SW 1271 (cell line): ENCODE measurements at places on chromosomes 13 and 19.

GRCh38 chr19:47729799-47730520, 15.4 kb upstream of the NOP53 start:
- DNase-seq, result no peak

GRCh38 chr13:23701636-23702035, 131.4 kb downstream of the TNFRSF19 start:
- DNase-seq, result no peak

GRCh38 chr13:111062966-111063365, 52.1 kb upstream of the ARHGEF7 start:
- no peak for DNase-seq

DNA sequence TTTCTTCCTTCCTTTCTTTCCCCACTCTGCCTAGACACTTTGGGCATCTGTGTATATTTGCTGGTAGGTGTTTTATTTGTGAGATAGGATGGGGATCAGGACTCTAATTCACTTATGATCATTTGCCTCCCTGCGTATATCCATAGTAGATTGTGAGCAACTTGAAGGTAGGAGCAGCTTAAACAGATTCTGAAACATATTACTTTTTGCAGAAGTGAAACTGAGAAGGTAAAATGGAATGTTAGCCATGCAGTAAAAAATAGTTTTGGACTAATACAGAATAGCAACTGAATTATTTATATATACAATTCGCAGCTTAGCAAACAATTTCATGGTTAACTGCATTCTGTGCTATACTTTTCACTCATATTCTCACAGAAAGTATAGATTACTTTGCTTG, 38.7 kb downstream of the RNF6 start:
- DNase-seq, result no peak

DNA sequence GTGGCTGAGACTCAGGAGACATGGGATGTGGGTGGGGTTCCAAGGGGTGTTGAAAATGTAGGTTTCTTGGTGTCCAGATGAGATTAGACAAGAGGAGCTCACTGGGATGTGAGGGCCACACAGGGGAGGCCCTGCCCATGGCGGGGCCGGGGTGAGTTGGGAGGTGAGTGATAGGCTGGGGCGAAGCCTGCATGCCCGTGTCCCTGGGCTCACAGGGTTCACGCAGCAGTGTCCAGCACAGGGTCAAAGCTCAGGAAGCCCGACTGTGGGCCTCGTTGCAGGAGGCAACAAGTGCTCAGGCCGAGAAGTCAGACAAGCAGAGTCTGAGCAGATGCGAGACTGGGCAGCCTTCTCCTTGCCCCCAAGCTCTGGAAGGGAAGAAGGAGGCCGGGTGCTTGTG, 27.2 kb downstream of the CCDC8 start:
- no peak for DNase-seq

GRCh38 chr13:107765724-107766401, 449.5 kb downstream of the LIG4 start:
- no peak for DNase-seq

DNA sequence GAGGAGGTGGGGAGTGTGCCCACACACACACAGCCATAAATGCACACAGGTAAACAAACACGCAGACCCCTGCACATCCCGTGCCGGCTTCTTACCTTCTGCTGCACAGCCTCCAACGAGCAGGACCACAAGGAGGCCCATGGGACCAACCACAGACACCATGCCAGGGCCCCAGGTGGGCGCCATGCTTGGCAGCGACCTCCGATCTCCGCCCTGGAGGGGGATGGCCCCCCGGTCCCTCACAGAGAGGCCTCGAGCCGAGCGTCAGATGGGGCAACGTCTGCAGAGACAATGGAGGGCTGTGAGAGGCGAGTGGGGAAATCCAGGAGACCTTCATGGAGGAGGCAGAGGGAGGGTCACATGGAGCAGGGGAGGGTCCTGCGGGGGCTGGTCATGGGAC, 54.7 kb downstream of the PTPRS start:
- DNase-seq, result no peak

GRCh38 chr13:86932776-86933334, 738.3 kb upstream of the SLITRK5 start:
- DNase-seq, result no peak

GRCh38 chr13:20782116-20782708, 8.5 kb upstream of the EEF1AKMT1 start:
- DNase-seq, result no peak

GRCh38 chr19:30029721-30030510, 87.9 kb downstream of the URI1 start:
- peak; percentile 50 for DNase-seq

- DNase-seq, result no peak
Measured at GRCh38 chr13:35984776-35985453, 146.3 kb downstream of the DCLK1 start.

DNA sequence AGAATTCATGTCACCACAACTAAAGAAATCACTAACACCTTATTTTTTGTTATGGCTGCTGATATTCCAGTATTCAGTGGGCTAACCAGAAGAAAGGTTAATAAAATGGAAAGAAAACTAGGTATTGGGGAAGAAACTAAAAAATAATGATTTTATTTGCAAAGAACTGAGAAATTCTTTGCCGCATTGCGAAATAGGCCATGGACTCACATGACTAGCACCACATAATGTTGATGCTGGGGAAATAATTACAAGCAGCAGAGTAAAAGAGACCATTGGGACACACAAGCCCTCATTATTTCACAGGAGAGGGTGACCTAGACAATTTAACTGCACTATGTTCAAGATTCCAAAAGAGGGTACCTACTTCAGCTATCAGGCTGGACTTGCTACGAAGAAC, 1411.5 kb downstream of the SLITRK5 start:
- DNase-seq, result no peak

GRCh38 chr13:102707467-102707866, 12.6 kb upstream of the METTL21C start:
- no peak for DNase-seq

DNA sequence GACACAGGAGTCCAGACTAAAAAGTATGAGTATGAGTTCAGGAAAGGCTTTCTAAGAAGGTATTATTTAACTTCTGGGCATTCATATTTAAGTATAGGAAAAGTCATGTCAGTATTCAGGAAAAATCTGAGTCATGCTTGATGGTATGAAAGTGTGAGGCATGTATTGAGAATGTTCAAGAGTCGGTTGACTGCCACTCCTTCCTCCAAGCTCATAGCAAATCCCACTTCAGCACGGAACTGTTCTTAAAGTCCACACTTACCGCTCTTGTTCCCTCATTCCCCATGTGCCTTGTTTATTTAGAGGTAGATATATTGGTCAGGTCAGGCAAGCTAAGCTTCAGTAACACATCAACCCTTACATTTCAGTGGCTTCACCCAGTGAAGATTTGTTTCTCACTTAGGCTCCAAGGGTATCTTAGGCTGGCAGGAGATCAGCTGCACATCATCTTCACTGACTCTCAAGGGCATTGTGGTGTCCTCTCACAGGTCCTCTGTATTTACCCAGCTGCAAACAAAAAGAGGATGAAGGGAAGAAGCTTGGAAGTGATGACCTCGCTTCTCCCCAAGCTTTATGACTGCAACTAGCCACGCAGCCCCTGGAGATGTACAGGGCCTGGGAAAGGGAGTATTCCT, 1189.2 kb downstream of the EFNB2 start:
- DNase-seq, result peak; percentile 2

DNA sequence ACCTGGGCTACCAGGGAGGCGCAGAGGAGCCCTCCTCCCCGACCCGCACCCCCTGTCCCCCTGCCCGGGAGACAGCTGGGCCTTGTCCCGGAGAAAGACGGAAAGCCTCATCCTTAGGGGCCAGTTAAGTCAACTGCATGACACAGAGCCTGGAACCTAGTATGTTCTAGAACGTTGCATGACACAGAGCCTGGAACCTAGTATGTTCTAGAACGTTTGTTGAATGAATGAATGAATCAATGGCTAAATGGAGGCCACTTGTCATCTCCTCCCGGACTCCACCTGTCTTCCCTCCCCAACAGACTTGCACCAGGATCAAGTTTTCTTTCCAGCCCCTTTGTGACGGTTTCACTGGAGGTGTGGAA, 706 bp downstream of the SERP2 start:
- DNase-seq, result no peak

GRCh38 chr13:65112123-65112522, 2118.0 kb downstream of the PCDH9 start:
- DNase-seq, result peak; percentile 1

DNA sequence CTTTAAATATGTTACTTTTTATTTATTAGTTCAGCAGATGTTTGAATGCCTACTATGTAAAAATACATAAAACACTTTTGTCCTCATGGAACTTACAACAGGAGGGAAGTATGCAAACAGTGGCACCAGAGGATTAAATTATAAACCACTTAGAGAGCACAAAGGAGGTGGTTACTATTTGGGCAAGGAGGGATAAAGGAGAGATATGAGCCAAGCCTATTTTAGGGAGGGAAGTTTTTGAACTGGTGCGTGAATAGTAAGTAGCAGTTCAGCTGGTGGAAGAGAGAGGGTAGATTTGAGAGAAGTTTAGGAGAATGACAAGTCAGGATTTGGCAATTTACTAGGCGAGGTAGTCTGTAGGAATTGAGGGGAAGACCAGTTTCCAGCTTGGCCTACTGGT, 8.6 kb downstream of the AKAP11 start:
- no peak for DNase-seq

GRCh38 chr13:107993239-107993949, 221.9 kb downstream of the LIG4 start:
- no peak for DNase-seq

GRCh38 chr13:32530841-32531253, 7.7 kb downstream of the N4BP2L2 start:
- peak; percentile 28 for DNase-seq
